ENCODE measurements at places on chromosomes 4 and X.

DNA sequence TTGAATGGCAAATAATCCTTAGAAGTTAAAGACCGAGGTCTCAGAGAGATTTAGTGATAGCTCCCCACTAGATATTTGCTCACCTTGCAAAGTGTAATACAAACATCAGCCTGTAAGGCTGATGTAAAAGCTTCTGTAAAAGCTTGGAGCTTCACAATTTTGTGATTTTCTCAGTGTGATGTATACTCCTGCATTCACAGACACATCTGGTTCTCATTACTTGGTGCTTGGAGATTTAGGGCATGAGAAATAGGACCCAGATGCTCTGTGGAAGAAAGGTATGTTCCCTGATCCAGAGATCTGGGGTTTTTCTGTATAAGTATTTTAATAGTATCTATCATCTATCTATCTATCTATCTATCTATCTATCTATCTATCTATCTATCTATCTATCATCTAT lies 1664.3 kb downstream of the C4orf33 start:
- DNase-seq: no peak

DNA sequence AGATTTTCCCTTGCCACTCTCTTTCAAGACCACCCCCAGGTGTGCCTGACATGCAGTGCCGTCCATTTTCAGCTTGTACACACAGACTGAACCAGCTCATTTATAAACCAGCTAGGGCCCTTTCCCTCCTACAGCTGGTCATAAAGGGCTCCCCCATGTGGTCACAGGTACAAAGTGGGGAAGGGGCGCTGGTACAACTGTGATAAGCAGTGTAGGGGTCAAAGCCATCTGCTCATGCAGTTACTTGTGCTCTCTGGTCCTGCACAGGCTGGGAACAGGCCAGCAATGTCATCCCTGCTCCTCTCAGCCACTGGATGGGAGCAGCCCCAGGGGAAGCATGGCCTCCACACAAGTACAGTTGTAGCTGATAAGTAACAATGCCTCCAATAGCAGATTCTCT lies 20.6 kb downstream of the GABRQ start:
- no peak for DNase-seq

DNA sequence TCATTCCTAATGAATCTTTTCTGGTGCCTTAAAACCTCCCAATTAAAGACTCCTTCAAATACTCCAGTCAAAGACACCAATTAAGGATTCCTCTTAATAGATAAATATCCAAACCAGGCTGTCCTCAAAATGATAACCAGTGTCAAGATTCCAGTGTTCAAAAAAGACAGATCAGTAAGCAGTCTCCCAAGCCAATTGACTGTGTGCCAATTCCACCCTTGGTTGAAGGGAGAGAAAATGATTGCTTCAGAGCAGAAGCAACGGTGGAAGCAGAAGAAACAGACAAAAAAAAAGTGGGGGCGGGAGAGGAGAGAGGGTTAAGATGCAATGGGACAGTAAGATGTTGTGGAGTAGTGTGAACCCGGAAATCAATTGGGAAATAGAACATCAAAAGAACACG lies 216.0 kb upstream of the FTHL17 start:
- DNase-seq: no peak

DNA sequence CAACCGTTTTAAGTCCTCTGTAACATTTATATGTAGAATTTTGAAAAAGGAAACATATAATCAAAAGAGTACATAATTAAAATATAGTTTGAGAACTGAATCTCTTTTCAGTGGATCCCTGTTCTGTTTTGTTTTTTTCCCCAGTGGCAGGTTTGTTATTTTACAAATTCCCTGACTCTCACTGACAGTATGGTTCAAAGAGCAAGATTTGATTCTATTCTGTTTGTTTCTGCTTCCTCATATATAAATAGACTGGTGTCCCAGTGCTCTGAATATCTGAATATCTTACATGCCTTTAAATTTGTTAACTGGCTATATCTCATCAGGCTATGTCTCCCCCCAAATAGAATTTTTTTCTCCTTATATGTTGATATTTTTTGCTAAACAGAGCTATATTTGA lies 16.6 kb downstream of the SULT1E1 start:
- DNase-seq: no peak

DNA sequence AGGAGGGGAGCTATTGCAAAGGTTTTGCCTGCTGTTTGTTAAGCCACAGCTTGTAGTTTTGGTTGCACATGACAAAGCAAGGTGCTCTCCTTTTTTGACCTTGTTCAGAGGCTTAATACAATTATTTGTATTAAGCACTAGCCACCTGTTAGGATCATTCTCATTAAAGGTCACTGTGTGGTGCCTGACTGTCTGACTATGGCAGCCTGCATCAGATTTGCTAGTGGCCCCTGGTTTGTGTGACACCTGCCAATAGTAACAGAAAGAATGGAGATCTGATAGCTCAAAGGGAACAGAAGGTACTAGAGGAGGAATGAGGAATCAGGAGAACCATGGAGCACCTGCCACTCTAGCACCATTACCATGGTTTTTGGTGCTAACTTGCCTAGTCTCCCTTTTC lies 102.5 kb downstream of the POLA1 start:
- DNase-seq: no peak

- no peak for DNase-seq
Observed at GRCh38 chr4:104589264-104589868, 94.7 kb upstream of the CXXC4 start.

- DNase-seq: no peak
Observed at GRCh38 chrX:49001521-49002090, 458 bp downstream of the GRIPAP1 start.

GRCh38 chr4:165814256-165815020 lies 58.6 kb upstream of the TLL1 start:
- no peak for DNase-seq

DNA sequence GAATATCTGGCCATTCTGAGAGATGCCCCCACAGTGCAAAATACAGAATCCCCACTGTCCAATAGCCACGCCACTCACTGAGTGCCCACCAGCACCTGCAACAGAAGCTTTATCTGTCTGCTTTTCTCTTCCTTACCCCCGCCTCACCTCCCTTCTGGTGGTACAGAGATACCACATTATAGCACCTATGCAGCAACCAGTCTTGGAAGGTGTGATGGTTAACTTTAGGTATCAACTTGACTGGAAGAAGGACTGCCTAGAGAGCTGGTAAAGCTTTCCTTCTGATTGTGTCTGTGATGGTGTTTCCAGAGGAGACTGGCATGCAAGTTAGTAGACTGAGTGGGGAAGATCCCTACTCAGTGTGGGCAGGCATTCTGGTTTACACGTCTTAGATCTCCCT lies 61.8 kb upstream of the TXK start:
- no peak for DNase-seq

GRCh38 chr4:26909369-26909768 lies 48.7 kb downstream of the STIM2 start:
- DNase-seq: no peak

- DNase-seq: no peak
Observed at GRCh38 chrX:149541521-149542047, 772 bp downstream of the EOLA1 start.

GRCh38 chr4:5712517-5712916 lies 1.5 kb downstream of the EVC start:
- no peak for DNase-seq

DNA sequence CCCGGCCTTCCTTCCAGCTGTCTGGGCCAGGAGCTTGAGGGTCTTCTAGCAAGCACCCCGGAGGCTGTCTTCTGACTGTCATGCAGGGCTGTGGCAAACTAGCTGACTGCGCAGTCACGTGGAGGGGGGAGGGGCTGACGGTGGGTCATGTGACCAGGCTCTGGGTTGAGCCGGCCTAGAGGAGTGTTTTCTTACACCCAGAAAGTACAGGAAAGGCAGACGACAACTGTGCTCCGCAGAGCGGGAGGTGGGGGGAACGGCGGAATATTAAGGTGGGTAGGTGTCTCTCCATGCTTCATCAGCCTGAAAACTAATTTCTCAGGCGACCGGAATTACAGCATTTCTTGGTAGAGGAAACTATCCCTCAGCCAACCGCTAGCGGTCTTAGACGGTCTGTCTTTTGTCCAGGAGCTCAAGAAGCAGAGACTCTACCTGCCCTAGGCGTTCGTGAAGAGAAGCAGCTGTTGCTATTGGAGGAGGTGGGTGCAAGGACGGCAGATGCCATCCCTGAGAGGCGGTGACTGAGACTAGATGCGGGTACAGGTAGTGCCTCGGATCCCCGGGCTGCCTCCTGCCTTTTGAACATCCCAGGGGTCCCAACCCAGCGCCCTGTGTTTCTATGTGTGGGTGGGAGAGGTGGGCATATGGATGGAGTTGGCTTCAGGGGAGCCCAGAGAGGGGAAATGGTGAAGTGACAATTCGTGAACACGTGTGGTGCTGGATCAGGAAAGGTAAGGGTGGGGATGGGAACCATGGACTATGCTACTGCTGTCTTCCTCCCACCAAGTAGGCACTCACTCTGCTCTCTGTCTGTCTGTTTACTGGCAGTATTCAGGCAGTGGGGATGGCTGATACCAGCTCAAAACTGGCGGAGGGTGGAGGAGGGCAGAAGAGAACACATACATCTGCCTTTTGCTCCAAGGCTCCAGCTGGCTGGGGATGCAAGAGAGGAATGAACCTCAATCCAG lies 8.8 kb downstream of the GPRASP1 start:
- peak; percentile 83 for DNase-seq

DNA sequence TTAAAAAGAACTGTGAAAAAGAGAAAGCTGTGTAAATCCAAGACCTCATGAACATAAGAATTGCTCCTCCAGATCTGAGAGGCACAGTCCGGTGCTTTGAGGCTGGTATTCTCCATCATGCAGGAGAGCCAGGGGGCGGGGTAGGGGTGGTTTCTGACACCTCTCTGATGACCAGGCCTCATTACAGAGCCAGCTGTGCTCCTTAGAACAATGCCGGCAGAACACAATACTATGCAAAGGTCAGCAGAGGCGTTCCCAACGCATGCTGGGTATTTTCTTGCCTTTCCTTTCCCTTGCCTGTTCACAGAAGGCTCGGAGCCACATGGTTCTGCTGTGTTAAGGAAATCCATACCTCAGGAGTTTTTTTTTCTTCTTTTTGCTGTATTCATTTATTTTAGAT lies 91.2 kb upstream of the SOD3 start:
- no peak for DNase-seq

GRCh38 chr4:2786794-2787229 lies 6.1 kb upstream of the SH3BP2 start:
- DNase-seq: no peak

DNA sequence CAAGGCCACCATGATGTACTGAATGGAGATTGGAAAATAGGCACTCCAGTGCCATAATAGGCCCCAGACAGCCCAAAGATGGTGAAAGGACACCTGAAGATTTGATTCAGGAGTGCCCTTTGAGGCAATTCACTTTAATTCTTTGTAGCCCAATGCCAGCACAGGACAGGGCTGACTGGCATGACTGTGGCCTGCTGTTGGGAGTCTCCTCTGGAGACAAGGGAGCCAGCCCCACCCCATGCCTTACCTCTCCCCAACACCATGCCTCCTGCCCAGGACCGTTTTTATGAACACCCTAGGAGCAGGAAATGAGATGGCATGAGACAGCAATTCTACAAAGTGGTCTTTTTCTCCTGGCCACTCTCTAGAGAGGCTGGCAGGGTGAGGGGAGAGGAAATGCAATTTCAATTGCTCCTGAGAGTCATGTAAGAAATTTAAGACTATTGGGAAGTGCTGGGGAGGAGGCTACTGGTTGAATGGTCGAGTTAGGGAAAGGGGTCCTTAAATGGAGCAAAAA lies 94.2 kb upstream of the MAMLD1 start:
- no peak for DNase-seq

DNA sequence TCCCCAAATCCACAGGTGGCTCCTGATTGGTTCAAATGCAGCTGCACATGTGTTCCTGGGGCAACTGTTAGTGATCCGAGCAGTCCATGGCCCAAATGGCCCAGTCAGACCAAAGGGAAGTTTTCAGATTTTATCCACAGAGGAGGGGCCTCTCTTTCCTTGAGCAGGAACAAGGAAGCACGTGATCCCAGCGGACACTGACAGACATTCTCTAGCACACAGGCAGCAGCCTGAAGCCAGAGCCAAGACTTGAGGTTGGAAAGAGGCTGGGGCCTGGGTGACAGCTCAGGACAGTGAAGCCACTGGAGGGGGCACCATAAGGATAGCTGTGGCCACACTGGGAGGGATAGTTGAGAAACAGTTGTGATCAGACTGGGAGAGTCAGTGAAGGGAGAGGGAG lies 3.5 kb upstream of the ZFP92 start:
- no peak for DNase-seq

GRCh38 chrX:84993150-84993549 lies 10.5 kb upstream of the APOOL start:
- DNase-seq: no peak

- no peak for DNase-seq
Observed at GRCh38 chrX:97494756-97495372, 611.2 kb downstream of the RPA4 start.

DNA sequence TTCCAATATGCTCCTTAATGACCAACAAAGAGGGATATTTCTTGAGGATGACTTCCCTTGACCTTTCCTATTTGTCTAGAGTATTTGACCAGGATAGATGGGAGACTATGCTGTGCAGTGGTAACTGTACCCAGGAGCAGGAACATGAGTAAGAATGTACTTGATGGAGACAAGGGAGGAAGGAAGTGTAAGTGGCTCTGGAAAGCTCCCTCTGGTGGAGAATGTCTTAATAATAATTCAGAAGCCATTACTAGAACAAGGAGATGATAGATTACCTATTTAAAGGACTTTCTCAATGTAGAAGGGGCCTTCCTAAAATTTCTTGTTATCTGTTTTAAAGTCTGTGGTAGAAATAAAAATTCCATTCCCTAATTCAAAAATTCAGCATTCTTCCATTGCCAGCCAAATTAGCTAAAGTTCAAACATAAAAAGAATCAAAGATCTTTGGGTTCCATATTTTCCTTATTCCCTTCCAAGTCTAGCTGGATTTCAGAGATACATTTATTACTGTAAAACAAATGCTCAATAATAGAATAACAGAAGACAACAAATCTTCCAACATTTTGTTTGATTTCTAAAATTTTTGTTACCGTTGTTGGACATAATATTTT lies 83.8 kb downstream of the GRID2 start:
- peak; percentile 2 for DNase-seq

- DNase-seq: no peak
Observed at GRCh38 chr4:120838784-120839183, 83.7 kb downstream of the PRDM5 start.

DNA sequence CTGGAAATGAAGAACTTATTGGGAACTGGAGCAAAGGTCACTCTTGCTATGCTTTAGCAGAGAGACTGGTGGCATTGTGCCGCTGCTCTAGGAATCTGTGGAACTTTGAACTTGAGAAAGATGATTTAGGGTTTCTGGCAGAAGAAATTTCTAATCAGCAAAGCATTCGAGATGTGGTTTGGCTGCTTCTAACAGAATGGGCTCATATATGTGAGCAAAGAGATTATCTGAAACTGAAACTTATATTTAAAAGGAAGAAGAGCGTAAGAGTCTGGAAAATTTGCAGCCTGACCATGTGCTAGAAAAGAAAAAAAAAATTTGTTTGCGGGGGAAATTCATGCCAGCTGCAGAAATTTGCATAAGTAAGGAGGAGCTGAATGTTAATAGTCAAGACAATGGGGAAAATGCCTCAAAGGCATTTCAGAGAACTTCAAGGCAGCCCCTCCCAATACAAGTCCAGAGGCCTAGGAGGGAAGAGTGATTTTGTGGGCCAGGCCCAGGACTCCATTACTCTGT lies 35.9 kb upstream of the PAPSS1 start:
- DNase-seq: no peak

Measured in HuH-7 (cell line).